ENCODE measurements at places on chromosomes 5 and 9. TPM values are rescaled to one million over a fixed set of nuclear protein-coding genes. Genes with fewer than 3 reads are reported as not detected.

Gene ZBTB34
- total RNA-seq: 7.0 TPM

Gene GPR151
- total RNA-seq: not detected

GRCh38 chr5:168592014-168592368 is 12.8 kb upstream of the PANK3 start:
- H3K36me3 ChIP-seq: no peaks in the 10 kb centered on the region
- no peak for DNase-seq
- no peak overlapping the region for H3K4me3 ChIP-seq
- no peak overlapping the region for H3K27ac ChIP-seq

GRCh38 chr9:76895186-76895585 is 10.7 kb downstream of the PRUNE2 start:
- H3K27ac ChIP-seq: no peak overlapping the region
- H3K27me3 ChIP-seq: no peaks in the 10 kb centered on the region
- no peaks in the 10 kb centered on the region for H3K4me1 ChIP-seq
- DNase-seq: no peak
- H3K4me3 ChIP-seq: no peak overlapping the region

DNA sequence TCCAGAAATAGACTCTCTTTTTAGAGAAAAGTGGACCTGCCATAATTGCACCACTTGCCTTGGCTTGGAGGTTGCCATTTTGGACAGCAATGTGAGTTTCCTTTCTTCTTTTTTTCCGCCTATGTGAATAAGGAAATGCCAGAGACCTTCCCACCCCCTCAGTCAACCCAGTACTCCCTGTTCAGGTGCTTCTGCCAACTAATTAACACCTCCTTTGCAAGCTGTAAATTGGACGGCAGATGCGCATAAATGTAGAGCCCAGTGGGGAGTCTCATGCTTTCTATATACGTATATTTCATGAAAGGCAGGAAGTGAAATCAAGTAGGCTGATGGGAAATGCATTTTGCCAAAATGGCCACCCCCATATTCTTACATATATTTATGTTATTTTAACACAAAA is 269.8 kb upstream of the RFX3 start:
- H3K4me3 ChIP-seq: no peak overlapping the region
- H3K36me3 ChIP-seq: no peaks in the 10 kb centered on the region
- no peak for DNase-seq
- peaks cover 2% of the 10 kb centered on the region for H3K27me3 ChIP-seq
- no peak overlapping the region for H3K27ac ChIP-seq

- no peaks in the 10 kb centered on the region for H3K36me3 ChIP-seq
- DNase-seq: peak; percentile 45
- no peak overlapping the region for H3K27ac ChIP-seq
- H3K4me3 ChIP-seq: no peak overlapping the region
- no peaks in the 10 kb centered on the region for H3K4me1 ChIP-seq
Observed at GRCh38 chr5:95369782-95370181, 21.4 kb upstream of the FAM81B start.

GRCh38 chr9:109419531-109419930 is 78.6 kb downstream of the PTPN3 start:
- no peak for DNase-seq
- peaks cover 32% of the 10 kb centered on the region for H3K4me1 ChIP-seq
- H3K27me3 ChIP-seq: peaks cover 1% of the 10 kb centered on the region
- H3K27ac ChIP-seq: no peak overlapping the region
- H3K36me3 ChIP-seq: no peaks in the 10 kb centered on the region

GRCh38 chr5:35852084-35852734 is 4.5 kb upstream of the IL7R start:
- H3K36me3 ChIP-seq: peaks cover 22% of the 10 kb centered on the region
- no peaks in the 10 kb centered on the region for H3K27me3 ChIP-seq
- peaks cover 59% of the 10 kb centered on the region for H3K4me1 ChIP-seq
